ENCODE measurements at places on chromosomes 7 and 10. TPM values are rescaled to one million over a fixed set of nuclear protein-coding genes. Genes with fewer than 3 reads are reported as not detected.

The CPXM2 gene
- 6.3 TPM for total RNA-seq

The SLC29A4 gene
- 2.7 TPM for total RNA-seq

The TAS2R3 gene
- total RNA-seq: 1.4 TPM

The ASIC3 gene
- 3.7 TPM for total RNA-seq

The MET gene
- total RNA-seq: 74.3 TPM

The PDGFA gene
- total RNA-seq: 27.1 TPM

The OLAH gene
- 1.7 TPM for total RNA-seq

The GRM8 gene
- total RNA-seq: not detected

The INA gene
- total RNA-seq: not detected

The TAC1 gene
- not detected for total RNA-seq

DNA sequence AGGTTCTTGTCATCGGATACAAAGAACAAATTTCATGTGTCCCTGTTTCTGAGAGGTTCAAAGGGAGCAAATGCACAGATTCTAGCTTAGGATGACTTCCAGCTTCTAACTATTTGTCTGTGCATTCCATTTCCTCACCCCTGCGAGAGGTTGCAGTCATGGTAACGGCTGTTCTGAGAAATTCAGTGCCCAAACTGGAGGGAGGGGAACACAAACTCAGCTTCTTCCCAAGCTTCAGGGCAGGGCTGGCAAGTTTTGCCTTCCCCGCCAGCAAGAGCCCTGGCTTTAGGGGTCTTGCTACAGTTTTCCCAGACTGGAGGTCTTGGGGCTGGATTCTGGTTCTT, 11.1 kb downstream of the FAS start:
- H3K27me3 ChIP-seq: no peaks in the 10 kb centered on the region
- peak overlapping the region; percentile 71 for H3K27ac ChIP-seq
- no peak for DNase-seq

DNA sequence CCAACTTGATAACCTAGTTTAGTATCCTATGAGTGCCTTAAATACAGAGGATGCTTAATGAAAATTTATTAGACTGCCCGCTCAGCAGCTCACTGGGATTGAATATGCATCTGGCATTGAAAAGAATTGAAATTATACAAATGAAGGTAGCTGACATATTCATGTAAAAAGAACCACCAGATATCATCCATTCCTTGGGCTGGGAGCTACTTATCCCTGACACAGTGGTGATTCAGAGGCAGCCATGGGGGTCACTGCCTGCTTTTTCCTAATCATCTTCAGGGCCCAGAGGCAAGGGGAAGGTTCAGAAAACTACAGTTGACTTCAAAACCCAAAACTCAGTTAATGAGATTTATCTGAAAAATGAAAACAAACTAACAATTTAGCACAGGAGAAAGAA, 120.9 kb downstream of the TRIL start:
- no peak overlapping the region for H3K27ac ChIP-seq
- no peaks in the 10 kb centered on the region for H3K36me3 ChIP-seq
- no peak for DNase-seq
- H3K4me3 ChIP-seq: no peak overlapping the region
- peaks cover 8% of the 10 kb centered on the region for H3K4me1 ChIP-seq
- no peaks in the 10 kb centered on the region for H3K27me3 ChIP-seq

GRCh38 chr7:100607111-100607510, 4.9 kb downstream of the PCOLCE start:
- H3K27ac ChIP-seq: no peak overlapping the region
- peaks cover 13% of the 10 kb centered on the region for H3K4me1 ChIP-seq
- H3K27me3 ChIP-seq: no peaks in the 10 kb centered on the region
- no peak overlapping the region for H3K4me3 ChIP-seq
- DNase-seq: no peak

- H3K4me3 ChIP-seq: peak overlapping the region; percentile 13
- H3K36me3 ChIP-seq: peaks cover 16% of the 10 kb centered on the region
- no peak for DNase-seq
- H3K4me1 ChIP-seq: peaks cover 66% of the 10 kb centered on the region
- peak overlapping the region; percentile 87 for H3K27ac ChIP-seq
These were observed 64.4 kb downstream of the STK17A start for GRCh38 chr7:43647339-43647672.

DNA sequence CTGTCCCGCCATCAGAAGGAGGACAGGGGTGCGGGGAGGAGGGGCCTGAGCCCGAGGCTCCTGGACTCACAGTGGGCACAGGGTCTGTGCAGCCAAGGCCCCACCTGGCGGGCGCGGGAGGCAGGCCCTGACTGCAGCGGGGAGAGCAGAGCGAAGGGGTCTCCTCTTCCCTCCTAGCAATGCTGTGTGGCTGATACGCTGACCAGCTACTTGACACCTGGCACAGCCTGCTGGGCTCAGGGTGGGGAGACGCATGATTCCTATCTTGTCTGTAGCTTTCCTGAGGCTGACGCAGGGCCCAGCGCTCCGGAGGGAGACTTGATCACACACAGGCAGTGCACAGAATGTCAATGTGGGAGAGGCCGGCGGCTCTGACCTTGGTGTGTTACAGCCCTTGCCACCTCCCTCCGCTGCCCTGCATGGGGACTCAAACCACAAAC, 174.9 kb downstream of the ELFN1 start:
- no peaks in the 10 kb centered on the region for H3K4me1 ChIP-seq
- H3K27ac ChIP-seq: no peak overlapping the region
- no peaks in the 10 kb centered on the region for H3K27me3 ChIP-seq
- H3K36me3 ChIP-seq: no peaks in the 10 kb centered on the region
- DNase-seq: peak; percentile 39
- no peak overlapping the region for H3K4me3 ChIP-seq

- peaks cover 4% of the 10 kb centered on the region for H3K4me1 ChIP-seq
- DNase-seq: no peak
- H3K27ac ChIP-seq: no peak overlapping the region
- H3K4me3 ChIP-seq: no peak overlapping the region
- no peaks in the 10 kb centered on the region for H3K27me3 ChIP-seq
These were observed 25.3 kb downstream of the BCAP29 start for GRCh38 chr7:107605218-107605815.

DNA sequence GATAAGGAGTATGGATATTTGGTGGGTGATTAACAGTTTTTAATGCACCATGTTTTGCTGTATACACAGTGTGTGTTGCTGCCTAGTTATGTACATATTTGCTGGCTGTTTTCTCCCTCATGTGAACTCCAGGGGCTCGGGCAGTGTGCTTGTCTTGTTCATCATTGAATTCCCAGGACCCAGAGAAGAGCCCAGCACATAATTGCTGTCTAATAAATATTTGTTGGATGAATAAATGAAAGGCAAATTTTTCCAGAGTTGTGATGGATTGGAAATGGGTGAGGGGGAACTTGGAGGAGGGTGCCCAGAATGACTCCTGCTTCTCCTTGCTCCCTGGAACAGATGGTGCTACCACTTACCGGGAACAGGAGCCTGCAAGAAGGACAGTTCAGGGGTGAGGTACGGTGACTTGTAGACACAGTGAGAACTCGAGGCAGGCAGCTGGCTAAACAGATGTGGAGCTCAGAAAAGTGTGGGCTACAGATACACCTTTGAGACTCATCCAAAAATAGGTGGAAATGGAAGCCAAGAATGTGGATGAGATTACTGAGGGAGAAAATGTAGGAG, 586.8 kb upstream of the MGMT start:
- no peaks in the 10 kb centered on the region for H3K36me3 ChIP-seq
- no peaks in the 10 kb centered on the region for H3K4me1 ChIP-seq
- H3K27ac ChIP-seq: no peak overlapping the region
- H3K4me3 ChIP-seq: no peak overlapping the region
- H3K27me3 ChIP-seq: no peaks in the 10 kb centered on the region
- DNase-seq: no peak

DNA sequence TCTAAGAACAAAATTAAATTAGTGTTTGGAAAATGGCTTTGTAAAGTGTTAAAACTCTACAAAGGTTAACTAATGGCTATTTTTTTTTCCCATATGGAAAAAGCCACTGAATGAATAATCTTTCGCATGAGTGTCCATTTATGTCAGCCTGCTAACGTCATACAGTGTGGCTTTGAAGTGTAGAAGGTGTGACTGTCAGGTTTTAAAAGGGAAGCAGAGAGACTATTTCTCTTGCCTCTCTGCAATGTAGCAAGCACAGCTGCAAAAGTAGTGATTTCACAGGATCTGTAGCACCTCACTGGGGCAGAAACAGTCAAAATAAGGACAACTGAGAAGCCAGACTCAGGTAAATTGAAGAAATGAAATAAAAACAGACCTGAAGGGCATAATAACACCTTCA, 53.4 kb downstream of the CREB5 start:
- no peaks in the 10 kb centered on the region for H3K4me1 ChIP-seq
- no peak overlapping the region for H3K27ac ChIP-seq
- H3K4me3 ChIP-seq: no peak overlapping the region
- DNase-seq: no peak

- H3K4me1 ChIP-seq: peaks cover 7% of the 10 kb centered on the region
- no peaks in the 10 kb centered on the region for H3K36me3 ChIP-seq
- DNase-seq: no peak
- no peak overlapping the region for H3K4me3 ChIP-seq
- no peaks in the 10 kb centered on the region for H3K27me3 ChIP-seq
These were observed 126.0 kb downstream of the SGMS1 start for GRCh38 chr10:50497758-50498157.

- no peak for DNase-seq
- no peak overlapping the region for H3K4me3 ChIP-seq
- no peaks in the 10 kb centered on the region for H3K36me3 ChIP-seq
- no peaks in the 10 kb centered on the region for H3K4me1 ChIP-seq
These were observed 246.0 kb upstream of the NFE2L3 start for GRCh38 chr7:25906003-25906402.

- no peaks in the 10 kb centered on the region for H3K36me3 ChIP-seq
- DNase-seq: no peak
- H3K27me3 ChIP-seq: no peaks in the 10 kb centered on the region
- no peak overlapping the region for H3K4me3 ChIP-seq
- no peaks in the 10 kb centered on the region for H3K4me1 ChIP-seq
- no peak overlapping the region for H3K27ac ChIP-seq
These were observed 120.0 kb downstream of the MALRD1 start for GRCh38 chr10:19168584-19168983.

- no peaks in the 10 kb centered on the region for H3K36me3 ChIP-seq
- no peak overlapping the region for H3K27ac ChIP-seq
- H3K4me3 ChIP-seq: no peak overlapping the region
- peaks cover 11% of the 10 kb centered on the region for H3K4me1 ChIP-seq
- DNase-seq: no peak
These were observed 186.0 kb upstream of the GDF10 start for GRCh38 chr10:47113907-47114500.

GRCh38 chr7:98418636-98419315, 17.9 kb upstream of the BAIAP2L1 start:
- H3K36me3 ChIP-seq: no peaks in the 10 kb centered on the region
- no peak for DNase-seq
- no peak overlapping the region for H3K4me3 ChIP-seq
- H3K27me3 ChIP-seq: no peaks in the 10 kb centered on the region
- H3K4me1 ChIP-seq: peaks cover 4% of the 10 kb centered on the region

GRCh38 chr7:22230238-22230637, 126.7 kb downstream of the RAPGEF5 start:
- H3K36me3 ChIP-seq: no peaks in the 10 kb centered on the region
- H3K27ac ChIP-seq: no peak overlapping the region
- no peaks in the 10 kb centered on the region for H3K4me1 ChIP-seq
- H3K27me3 ChIP-seq: no peaks in the 10 kb centered on the region

DNA sequence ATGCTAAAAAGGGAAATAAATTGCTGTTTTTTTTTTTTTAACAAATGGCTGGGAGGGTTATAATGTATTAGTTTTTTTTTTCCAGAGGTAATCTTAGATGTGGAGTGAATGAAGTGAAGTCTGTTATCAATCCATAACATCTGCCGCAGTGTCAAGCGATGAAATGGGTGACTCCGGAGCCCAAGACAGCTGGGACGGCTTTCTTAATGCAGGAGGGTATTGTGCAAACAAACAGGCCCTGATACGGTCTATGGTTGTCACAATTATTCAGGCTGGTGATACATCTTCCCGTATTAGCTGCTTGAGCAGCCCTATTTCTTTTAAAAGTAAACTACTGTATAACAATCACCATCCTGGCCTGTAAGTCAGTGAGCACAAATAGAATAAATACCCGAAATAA, 1231.2 kb downstream of the GATA3 start:
- no peak overlapping the region for H3K4me3 ChIP-seq
- no peak overlapping the region for H3K27ac ChIP-seq
- no peaks in the 10 kb centered on the region for H3K4me1 ChIP-seq
- DNase-seq: no peak

DNA sequence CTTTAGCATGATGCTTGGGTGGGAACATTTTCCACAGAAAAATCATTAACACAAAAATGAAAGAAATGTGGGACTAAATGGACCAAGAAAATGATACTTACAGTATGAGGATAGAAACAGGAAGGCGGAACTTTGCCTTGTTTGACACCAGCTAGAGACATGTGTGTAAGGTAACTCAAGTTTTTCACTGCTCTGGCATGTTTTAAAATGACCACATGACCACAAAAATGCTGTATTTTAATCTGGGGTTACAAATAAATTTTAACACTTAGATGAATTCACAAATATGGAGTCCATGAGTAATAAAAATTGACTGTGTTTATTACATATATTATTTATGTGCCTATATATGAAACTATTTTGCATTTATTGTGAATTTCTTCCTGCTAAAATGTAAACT, 100.9 kb upstream of the PHYHIPL start:
- H3K4me3 ChIP-seq: no peak overlapping the region
- H3K27ac ChIP-seq: no peak overlapping the region
- H3K36me3 ChIP-seq: no peaks in the 10 kb centered on the region
- no peak for DNase-seq
- H3K27me3 ChIP-seq: no peaks in the 10 kb centered on the region

GRCh38 chr7:129824291-129825208, 128.2 kb downstream of the UBE2H start:
- H3K36me3 ChIP-seq: no peaks in the 10 kb centered on the region
- H3K27ac ChIP-seq: peak overlapping the region; percentile 8
- peak overlapping the region; percentile 79 for H3K4me3 ChIP-seq
- H3K4me1 ChIP-seq: peaks cover 17% of the 10 kb centered on the region
- H3K27me3 ChIP-seq: no peaks in the 10 kb centered on the region

- no peak for DNase-seq
- no peaks in the 10 kb centered on the region for H3K36me3 ChIP-seq
- H3K27me3 ChIP-seq: no peaks in the 10 kb centered on the region
- H3K4me1 ChIP-seq: no peaks in the 10 kb centered on the region
- H3K4me3 ChIP-seq: no peak overlapping the region
- H3K27ac ChIP-seq: no peak overlapping the region
These were observed 99.6 kb downstream of the ST8SIA6 start for GRCh38 chr10:17354781-17355180.

GRCh38 chr10:92571649-92572048, 2.2 kb downstream of the IDE start:
- peaks cover 28% of the 10 kb centered on the region for H3K4me1 ChIP-seq
- no peak overlapping the region for H3K27ac ChIP-seq
- DNase-seq: no peak
- no peaks in the 10 kb centered on the region for H3K27me3 ChIP-seq
- H3K36me3 ChIP-seq: peaks cover 14% of the 10 kb centered on the region

DNA sequence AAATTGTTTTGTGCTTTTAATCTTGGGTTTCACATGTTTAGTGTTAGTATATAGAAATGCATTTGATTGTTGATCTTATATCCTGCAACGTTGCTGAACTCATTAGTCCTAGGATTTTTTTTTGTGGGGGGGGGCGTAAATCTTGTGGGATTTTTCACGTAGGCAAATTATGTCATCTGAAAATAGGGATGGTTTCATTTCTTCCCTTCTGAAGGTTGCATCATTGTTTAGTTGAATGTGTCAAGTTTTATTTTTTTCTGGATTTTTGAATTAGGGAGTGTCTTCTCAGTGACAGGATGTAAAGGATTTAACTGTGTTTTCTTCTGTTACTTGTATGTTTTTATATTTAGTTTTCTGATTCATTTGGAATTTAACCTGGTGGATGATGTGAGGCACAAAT, 26.7 kb downstream of the MKLN1 start:
- DNase-seq: no peak
- H3K4me3 ChIP-seq: no peak overlapping the region
- H3K27ac ChIP-seq: no peak overlapping the region
- peaks cover 40% of the 10 kb centered on the region for H3K4me1 ChIP-seq

Measured in lower lobe of right lung (tissue), 2 donors.